Small intestine (tissue), 16 donors: ENCODE measurements at places on chromosomes 5 and 9. TPM values are rescaled to one million over a fixed set of nuclear protein-coding genes. Genes with fewer than 3 reads are reported as not detected.

Gene MLANA
- not detected for polyA plus RNA-seq

DNA sequence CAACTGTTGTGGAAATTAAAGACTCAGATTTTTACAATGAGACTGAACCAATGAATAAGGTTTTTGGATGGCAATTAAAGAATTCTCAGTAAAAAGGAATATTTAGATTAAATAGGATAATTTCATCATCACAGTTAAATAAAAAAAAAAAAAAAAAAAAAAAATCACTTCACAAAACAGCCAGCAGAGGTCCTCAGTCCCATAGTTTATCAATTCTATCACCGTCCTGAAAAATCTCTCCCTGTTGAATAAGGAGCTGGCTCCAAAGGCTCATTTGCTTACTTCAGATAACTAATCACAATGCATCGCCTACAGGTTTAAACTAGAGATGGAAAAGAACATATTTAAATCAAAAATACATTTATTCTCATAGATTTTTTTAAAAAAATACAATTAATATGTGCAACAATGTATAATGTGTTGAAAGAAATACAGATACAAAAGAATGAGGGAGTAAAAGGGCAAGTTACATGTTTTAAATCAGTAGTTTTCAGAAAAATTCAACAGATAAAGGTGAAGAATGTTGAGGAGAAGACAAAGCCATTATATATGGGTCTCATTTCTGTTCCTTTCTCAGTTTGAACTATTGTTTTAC lies 175.8 kb upstream of the CHD1 start:
- peak; percentile 16 for DNase-seq

DNA sequence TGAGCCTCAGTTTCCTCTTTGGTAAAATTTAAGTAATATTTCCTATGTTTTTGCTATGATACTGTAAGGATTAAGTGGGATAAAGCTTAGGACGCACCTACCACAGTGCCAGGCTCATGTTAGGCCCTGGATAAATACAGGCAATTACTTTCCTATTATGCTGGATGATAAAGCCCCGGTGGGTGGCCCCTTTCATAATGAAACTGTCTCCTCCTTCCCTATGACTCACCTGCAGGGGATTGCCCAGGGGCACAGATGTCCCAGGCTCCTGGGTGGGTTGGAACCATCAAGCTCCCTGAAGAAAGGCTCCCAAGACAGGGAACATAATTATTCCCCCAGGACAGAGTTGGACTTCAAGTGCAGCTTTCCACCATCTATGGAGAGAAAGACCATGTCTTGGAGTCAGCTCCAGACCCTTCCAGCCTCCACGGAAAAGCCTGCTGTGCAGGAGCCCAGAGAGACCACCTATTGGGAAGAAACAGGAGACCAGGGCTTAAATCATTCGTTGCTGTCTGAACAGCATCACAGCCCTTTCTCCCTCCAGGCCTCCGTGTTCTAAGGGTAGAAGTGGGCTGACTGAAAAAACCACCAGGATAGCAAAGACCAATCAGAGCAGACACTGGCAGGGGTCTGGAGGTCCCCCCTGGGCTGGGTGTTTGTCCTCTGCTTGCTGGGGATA lies 43.2 kb upstream of the FOXE1 start:
- no peak for DNase-seq

- DNase-seq, result no peak
These were observed 70.2 kb downstream of the ANKRD33B start for GRCh38 chr5:10634050-10634449.

GRCh38 chr5:56028708-56029107 lies 33.9 kb upstream of the IL6ST start:
- no peak for DNase-seq
